GM13976 (cell line): ENCODE measurements at places on chromosomes 12 and 14.

DNA sequence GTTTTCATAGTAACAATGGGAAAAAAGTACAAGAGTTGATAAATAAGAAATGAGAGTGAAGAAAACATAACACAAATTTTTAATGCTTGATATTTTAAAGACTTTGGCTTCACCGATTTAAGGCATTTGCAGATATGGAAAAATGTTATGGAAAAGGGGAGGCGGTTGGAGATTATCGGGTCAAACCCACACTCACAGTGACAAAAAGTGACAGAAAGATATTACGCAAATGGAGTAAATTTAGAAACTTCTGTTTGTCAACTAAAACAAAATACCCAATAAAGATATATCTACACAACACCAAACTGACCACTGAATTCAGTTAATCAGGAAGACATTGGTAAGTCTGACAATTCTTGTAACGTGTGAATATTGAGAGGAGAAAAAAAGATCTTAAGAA lies 2.5 kb downstream of the PPP1R12A start:
- DNase-seq: no peak

GRCh38 chr14:36035675-36036074 lies 140.8 kb downstream of the PTCSC3 start:
- no peak for DNase-seq

- no peak for DNase-seq
Observed at GRCh38 chr14:92493024-92493423, 20.6 kb upstream of the RIN3 start.

GRCh38 chr12:79422060-79422812 lies 268.5 kb downstream of the PAWR start:
- no peak for DNase-seq

DNA sequence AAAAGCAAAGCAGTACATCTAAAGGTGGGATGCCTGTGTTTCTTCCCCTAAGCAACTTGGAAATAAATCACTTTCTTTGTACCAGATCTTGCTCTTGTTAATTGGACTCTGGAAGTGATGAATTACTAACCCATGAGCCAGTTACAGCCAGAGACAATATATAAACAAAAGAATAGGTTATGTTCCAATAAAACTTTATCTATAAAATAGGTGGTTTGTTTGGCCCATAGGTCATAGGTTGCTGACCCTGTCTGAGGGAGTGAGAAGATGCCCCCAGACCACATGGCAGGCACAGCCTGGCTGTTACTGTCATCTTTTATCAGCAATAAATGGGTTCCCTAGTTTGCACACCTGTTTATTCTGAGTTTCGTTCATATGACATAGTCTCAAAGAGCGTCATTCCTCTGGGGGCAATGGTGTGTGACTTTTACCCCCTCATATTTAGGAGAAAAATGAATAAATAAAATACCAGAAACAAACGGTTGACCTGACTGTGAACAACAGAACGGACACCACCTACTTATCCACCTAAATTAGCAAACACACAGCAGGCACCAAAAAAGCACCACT lies 10.7 kb downstream of the LGMN start:
- no peak for DNase-seq
